ENCODE measurements at places on chromosomes 6 and 20. TPM values are rescaled to one million over a fixed set of nuclear protein-coding genes. Genes with fewer than 3 reads are reported as not detected.

SSTR4 gene
- not detected for total RNA-seq

TUBB2B gene
- total RNA-seq: 1.2 TPM

PTPRT gene
- total RNA-seq: 0.20 TPM

CDSN gene
- total RNA-seq: not detected

RHAG gene
- total RNA-seq: not detected

CCR6 gene
- 0.21 TPM for total RNA-seq

RUNX2 gene
- 2.5 TPM for total RNA-seq

IL17A gene
- not detected for total RNA-seq

SLC2A10 gene
- total RNA-seq: 29.6 TPM

KCNK16 gene
- not detected for total RNA-seq

PI16 gene
- 2.0 TPM for total RNA-seq

DNA sequence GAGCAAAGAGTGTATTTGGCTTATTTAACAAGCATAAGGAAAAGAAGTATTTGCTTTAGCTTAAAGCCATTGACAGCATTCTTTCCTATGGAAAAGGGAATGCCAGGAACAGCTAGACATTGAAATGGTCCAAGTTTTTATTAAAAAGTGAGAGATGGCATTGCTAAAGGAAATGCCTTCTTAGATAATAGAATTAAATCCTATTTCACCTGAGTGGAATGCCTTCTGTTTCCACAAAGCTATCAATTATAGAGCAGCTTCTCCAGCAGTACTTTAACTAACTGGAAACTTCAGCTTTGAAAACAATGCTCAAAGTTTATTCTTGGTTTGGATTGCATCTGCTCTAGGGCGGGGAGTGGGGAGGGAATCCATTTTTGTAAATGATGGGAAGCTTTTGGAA lies 85.1 kb upstream of the CNKSR3 start:
- DNase-seq: no peak

GRCh38 chr6:96522465-96523009 lies 931 bp downstream of the UFL1 start:
- DNase-seq: no peak

DNA sequence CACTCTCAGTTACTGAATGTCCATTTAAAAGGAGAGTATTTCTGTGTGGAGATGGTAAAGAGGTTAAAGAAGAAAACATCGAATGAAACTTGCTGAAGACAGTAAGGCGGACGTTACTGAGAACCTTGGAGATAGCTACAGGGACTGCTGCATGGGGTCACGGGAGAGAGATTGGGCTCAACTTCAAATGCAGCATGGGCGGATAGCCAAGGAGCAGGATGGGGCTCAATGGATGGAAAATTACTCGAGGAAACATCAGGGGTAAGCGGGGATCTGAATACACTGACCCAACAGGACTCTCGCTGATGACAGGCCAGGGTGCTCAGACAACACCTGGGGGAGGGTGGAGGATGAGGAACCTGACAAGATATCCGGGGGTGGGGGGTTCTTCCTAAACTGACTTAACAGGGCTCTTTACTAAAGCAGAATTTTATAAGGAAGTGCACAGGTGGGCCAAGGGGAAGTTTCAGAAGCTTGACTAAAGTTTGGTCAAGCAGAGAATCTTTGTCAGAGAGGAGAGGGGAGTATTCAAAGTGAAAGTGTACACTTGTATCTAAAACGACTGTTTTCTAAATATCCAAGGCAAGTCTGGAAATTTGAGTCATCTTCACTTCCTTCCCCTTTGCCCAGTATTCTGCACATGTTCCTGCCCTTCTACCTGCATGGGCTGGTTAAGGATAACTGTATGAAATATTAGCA lies 22.8 kb downstream of the ECT2L start:
- DNase-seq: no peak

GRCh38 chr6:167669870-167670802 lies 156.6 kb upstream of the AFDN start:
- DNase-seq: no peak

DNA sequence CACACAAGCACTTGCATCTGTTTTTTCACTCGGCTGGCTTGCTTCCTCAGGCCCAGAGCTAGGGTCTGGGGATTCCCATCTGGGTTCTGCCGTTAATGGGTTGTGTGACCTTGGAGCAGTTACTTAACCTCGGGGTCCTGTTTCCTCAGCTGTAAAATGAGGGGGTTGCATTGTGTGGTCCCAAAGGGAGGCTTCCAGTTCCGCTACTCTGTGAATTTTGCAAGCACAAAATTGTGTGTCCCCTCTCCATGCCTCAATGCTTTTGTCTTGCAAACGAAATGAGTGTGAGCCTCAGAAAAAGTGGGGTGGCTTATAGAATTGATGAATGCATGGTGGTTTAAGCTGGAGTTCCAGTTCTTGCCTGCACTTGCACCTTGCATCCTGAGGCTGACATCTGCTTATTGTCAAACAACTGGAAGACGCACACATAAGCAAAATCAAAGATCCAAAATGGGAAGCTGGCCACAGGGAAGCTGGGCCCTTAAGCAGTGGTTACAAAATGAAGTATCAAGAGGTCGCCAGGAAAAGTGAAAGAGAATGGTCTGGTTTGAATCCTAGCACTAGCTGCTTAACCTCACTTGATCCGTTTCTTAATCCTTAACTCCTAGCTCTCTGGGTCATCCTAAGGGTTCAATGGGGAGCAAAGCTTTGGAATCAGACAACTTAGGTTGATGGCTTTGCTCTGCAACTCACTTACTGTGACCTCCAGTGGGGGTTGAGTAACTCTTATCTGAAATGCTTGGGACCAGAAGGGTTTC lies 490.6 kb downstream of the DHX35 start:
- no peak for DNase-seq

GRCh38 chr20:22908944-22909343 lies 126.2 kb upstream of the SSTR4 start:
- DNase-seq: no peak

DNA sequence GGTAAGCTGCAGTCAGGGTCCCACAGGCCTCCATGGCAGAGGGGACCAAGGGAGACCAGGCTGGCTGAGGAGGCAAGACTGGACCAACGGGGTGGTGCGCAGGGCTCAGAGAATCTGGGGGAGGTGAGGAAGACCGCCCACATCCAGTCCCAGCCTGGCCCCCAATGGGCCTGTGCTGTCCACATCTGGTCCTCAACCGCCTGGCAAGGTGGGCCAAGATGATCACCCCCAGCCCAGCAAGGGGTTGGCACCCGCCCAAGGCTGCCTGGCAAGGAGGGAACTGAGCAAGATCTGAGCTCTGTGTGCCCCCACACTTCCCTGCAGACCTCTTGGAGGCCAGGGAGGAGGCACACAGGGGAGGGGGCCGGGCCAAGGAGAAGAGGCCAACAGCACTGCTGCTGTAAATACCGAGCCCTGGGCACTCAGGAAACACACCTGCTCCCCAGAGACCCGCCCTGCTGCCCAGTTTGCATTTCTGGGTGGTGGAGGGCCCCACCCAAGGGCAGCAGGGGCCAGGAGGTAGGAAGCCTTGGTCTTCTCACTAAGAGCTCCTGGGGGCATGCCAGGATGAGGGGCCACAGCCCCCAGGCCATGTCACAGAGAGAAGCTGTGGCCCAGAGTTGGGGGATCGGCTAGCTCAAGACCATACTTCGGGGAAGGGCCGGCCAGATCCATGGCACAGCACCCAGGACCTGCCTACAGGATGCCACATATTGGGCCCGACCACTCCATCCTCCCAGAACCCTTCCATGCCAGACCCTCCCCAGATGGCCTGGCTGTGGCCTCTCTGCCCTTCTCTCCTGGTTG lies 109.6 kb downstream of the ASXL1 start:
- DNase-seq: peak; percentile 90

DNA sequence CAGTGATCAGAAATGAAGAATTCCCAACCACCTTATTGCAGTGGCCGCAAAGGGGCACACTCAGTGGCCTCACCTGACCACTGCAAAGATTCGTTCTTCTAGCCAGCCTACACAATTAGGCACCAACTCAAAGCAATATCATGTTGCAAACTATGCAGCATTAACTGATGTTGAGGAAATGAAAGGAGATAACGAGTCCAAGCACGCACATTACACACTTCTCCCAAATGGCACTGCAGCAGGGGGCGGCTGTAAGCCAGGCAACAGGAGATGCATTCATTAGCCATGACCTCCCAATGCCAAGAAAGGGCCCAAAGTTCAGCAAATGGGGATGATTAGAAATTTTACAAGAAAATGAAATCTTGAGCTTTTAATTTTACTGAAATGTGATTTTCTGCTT lies 39.3 kb downstream of the ATXN1 start:
- no peak for DNase-seq

GRCh38 chr6:39792540-39793450 lies 619 bp downstream of the DAAM2 start:
- DNase-seq: no peak

DNA sequence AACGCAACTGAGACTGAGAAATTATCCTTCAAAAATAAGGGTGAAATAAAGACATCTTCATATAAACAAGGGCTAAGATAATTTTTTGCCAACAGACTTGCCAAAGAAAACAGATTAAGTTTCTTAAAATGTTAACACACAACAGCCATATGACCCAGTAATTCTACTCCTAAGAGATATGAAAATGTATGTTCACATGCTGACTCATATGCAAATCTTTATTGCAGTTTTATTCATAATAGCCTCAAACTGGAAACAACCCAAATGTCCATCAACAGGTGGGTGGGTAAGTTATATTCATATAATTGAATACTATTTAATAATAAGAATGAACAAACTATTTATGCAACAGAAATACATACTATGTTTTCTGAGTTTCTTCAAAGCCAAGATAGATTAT lies 140.1 kb downstream of the REV3L start:
- DNase-seq: no peak

- DNase-seq: no peak
Measured at GRCh38 chr20:60232380-60232779, 274.2 kb downstream of the CDH26 start.

All from left colon (tissue), 2 donors.